ENCODE measurements at places on chromosomes 1 and 21.

GRCh38 chr1:58436615-58437297 lies 109.8 kb downstream of the OMA1 start:
- no peak for DNase-seq

DNA sequence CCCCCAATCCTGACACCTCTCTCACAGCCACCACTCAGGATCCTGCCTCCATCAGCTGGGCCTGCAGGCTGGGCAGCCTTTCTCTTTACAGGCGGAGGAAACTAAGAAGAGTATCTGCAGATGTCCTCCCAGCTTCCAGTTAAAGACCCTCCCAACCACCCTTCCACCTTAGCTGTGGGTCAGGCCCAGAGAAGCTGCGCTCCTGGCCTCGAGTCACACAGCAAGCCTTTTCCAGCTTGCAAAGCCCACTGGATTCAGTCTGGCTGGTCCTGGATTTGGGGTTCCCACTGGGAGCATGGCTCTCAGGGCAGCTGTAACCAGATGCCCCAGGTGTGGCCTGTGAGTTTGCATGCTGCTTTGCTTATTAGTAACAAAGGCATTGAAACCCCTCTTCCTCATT lies 19.9 kb downstream of the KCNQ4 start:
- no peak for DNase-seq

GRCh38 chr21:33359446-33359845 lies 34.7 kb downstream of the IFNAR1 start:
- no peak for DNase-seq

DNA sequence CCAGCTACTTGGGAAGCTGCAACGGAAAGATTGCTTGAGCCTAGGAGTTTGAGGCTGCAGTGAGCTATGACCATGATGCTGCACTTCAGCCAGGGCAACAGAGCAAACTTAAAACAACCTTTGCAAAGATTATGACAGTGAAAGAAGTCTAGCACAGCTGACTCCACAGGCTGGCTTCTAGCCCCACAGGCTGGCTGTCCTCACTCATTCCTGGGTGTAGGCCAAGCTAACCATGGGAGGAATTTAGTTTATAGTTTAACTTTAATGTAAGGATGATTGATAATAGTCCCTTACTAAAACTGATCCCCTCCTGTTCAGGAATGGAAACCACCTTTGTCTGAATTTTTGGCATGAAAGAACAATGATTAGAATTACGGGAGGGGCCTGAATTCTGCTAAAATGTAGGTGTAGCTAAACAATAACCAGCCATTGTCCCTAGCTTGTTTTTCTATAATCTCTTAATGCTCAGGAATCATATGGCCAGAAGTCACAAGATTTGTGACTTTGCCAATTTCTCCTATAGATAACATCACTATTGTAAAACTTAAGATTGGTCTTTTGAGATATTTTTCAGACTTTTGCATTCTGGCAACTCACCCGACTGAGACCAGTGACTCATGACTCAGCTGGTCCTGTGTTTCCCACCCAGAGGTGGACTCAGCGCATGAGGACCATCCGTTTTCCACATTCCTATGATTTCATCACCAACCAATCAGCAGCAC lies 28.1 kb upstream of the SGIP1 start:
- DNase-seq, result no peak

- DNase-seq, result no peak
Observed at GRCh38 chr1:112699425-112700144, 7.3 kb downstream of the RHOC start.

DNA sequence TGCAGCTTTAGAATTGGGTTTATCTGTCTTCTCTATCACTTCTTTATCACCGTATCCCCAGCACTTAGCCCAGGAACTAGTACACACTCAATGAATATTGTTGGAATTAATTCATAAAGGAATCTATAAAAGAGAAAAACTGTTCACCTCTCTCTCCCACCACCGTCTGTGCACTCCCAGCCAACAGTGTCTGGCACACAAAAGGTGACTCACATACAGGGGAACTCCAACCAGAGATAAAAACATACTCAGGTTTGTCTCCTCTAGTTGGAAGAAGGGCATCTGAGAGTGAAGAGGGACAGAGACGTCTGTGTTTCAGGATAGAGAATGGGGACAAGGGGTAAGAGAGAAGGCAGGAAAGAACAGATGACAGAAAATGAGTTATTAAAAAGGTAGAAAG lies 10.0 kb downstream of the ITLN1 start:
- DNase-seq, result no peak

GRCh38 chr1:236716160-236716559 lies 29.9 kb downstream of the ACTN2 start:
- no peak for DNase-seq

DNA sequence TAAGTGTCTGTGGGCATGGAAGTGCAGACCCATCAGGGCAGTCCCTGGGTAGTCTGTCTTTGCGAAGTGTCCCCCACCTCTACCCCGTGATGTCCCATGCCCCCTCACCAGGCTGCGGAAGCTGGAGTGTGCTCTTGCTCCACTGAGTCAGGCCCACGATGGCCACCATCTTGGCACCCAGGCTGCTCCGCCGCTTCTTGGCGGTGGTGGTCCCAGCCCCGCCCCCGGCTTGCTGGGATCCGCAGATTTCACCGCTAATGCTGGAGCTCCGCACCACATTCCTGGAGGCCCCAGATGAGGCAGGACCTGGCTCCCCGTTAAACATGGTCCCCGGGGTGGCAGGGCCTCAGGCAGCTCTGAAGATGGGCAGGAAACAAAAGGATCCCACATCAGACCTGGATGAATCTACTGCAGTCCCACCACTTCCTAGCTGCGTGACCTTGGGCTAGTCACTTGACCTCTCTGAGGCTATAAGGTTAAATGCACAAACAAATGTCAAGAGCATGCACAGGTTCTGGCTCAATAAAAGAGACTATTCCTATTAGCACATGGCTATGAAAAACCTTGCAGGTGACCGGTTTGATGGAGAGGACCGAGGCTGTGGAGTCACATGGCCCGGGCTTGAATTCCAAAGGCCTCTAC lies 23.8 kb downstream of the RIMS3 start:
- DNase-seq, result no peak

DNA sequence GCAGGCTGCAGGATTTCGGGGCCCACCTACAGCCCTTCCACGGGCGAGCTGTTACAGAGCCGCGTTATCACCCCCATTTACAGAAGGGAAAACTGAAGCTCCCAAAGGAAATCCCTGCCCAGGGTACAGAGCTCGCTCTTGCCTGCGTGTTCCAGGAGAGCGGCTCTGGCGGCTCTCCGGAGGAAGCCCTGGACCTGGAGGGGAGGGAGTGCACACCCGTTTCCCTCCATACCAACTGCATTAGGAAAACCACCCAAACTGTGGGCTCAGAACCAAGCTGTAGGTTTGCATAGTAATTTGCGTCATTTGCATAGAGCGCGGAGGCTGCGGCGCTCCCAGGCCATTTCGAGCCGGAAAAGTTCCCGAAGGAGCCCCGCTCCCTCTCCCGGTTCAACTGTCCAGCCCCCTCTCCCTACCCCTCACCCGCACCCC lies 24.7 kb upstream of the ADGRB2 start:
- DNase-seq, result no peak

DNA sequence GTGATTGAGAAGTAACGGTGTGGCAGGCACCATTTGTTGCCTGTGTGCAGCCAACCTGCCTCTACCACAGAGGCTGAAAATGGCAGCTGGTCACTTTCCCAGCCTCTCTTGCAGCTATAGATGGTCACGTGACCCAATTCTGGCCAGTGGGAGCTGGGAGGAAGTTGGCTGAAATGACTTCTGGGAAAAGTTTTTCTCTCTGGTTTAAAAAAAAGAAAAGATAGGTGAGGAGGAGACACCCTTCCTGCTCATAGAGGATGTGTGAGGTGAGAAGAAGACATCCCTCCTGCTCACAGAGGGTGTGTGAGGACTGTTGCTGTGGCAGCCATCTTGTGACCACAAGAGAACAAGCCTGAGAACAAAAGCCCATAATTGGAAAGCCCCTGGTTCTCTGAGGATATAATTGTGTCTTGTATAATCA lies 122.8 kb downstream of the SYF2 start:
- DNase-seq, result no peak

GRCh38 chr1:84975035-84975434 lies 21.9 kb downstream of the MCOLN2 start:
- DNase-seq, result no peak

- DNase-seq, result no peak
Observed at GRCh38 chr1:87129606-87130005, 199.1 kb upstream of the LMO4 start.

DNA sequence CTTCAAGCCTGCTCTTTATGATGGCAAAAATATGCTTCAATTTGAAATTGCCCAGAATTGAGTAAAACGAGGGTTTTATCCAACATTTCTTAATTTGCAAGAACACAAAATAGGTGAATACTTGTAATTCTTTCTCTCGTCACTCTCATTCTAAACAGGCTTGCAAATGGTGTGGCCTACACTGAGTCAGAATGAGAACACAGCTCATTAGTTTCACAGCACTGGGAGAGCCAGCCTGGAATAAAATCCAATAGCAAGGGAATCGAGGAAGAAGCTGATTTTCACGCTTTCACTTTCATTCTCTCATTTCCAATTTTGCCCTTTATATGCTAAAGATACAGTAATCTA lies 537.5 kb downstream of the LTN1 start:
- no peak for DNase-seq

DNA sequence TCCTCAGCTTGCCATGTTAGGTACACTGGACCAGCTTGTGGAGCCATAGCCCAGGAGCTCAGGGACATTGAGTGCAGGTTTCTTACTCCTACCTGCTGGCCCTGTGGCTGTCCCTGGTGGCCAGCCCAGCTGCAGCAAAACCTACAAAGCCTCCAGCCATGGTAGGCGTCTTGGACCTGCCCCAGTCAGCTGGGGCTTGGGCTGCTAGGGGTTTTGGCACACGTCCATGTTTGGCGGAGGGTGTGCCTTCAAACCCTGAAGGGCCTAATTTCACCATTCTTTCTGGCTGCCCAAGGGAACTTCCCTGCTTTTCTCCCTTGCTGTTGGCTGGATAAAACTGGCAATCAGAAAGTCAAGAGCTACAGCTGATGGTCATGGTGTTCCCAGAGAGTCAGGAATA lies 25.4 kb downstream of the HMGCS2 start:
- no peak for DNase-seq

- DNase-seq, result peak; percentile 10
Observed at GRCh38 chr1:8389958-8390535, 72.1 kb downstream of the SLC45A1 start.

DNA sequence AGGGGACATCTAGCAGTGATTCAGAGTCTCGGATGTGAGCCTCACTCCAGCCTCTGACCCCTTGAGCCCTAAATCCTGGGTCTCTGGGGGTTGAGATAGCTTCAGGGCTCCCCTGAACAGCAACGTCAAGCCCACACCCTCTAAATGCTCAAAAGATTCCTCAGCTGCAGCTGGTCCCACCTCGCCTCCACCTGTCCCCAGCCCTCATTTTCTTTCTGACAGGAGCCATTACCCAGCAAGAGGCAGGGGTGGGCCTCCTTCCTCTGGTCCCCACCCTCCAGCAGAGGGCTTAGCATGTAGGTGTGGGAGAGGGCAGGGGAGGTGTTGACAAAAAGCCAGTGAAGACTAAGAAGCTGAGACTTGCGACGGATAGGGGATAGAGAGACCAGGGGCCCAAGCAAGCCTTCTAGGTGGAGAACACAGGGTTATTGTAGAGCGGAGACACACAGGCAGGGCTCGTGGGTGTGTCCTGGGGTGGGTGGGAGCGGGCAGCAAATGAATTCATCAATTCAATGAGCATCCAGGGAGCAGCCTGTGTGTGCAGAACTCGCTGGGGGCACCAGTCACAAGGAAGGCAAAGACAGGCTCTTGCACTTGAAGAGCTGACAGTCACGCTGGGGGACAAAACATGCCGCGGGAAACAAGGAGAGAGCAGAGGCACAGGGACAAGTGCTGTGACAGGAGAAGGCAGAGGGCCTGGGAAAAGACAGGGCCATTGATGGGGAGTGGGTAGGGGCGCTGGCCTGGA lies 48.9 kb upstream of the GOLT1A start:
- DNase-seq, result no peak

DNA sequence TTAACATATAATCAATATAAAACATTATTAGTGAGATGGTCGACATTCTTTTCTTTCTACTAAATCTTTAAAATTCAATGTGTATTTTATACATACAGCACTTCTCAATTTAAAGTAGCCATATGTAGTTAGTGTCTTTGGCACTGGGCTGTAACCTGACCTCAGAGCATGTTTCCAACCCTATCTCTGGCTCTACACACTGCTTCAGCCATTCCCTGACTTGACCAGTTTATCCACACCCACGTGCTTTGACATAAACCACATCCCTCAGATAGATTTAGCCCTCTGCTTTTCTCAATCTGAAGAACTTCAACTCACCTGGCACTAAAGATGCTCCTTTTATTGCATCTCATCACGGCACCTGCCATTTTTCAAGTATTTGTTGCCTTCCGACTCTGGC lies 58.3 kb downstream of the RGS2 start:
- no peak for DNase-seq

- DNase-seq, result peak; percentile 9
Observed at GRCh38 chr1:21539933-21540332, 30.7 kb downstream of the ALPL start.

DNA sequence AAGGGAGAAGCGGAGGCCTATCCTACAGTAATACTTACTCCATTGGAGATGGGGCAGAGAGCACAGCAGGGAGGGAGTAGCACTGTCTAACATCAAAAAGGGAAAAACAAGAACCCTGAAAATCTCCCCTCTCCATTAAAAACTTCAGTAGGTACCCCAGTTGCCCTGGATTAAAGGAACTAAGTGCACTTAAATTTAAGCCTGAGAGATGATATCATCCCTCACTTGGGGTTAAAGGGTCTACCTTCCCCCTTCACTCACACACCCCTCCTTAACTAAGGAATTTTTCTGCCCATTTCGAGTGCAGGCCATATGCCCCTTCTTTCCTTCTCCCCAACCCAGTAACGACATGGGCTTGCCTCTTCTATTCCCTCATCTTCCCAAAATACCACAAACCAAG lies 3.7 kb upstream of the MTMR11 start:
- DNase-seq, result no peak

DNA sequence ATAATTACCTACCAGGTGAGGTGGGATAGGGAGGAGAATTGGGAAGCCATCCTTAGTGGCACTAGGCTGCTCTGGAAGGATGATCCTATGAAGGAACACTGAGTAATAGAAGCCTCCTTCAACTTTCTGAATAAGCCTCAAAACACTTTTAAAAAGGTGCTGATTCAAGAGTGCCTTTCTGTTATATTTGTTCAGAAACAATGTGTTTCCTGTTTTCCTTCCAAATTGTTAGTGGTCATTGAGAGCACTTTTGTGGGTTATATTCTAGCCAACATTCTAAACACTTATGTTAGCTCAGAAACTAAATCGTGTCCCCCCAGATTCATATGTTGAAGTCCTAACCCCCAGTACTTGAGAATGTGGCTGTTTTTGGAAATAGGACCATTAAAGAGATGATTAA lies 237.3 kb downstream of the TNR start:
- no peak for DNase-seq

DNA sequence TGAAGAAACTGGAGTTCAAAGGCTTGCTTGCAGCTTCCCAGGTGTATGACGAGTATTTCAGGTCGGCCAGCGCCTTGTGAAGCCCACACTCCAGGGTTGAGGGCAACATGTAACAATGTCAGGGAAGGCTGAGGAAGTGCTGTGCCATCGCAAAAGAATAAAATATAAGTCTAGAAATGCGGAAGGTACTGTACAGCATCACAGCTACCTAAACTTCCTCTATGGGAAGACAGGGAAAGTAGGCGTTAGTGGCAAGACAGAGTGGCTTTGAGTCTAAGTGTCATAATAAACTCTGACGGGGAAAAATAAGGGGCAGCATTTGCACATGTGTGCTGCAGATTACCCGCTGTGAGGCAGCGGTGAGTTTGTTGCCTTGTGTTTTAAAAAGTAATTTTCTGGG lies 28.9 kb downstream of the DOP1B start:
- DNase-seq, result no peak
